RCC 7860 (cell line): ENCODE measurements at places on chromosomes 3 and 15.
A peak's percentile ranks its signal among the peaks of the same experiment; 100 is the strongest.

GRCh38 chr3:146575636-146576035, 29.5 kb downstream of the PLSCR5 start:
- DNase-seq: no peak

- no peak for DNase-seq
Measured at GRCh38 chr15:92968926-92969651, 69.0 kb downstream of the CHD2 start.

DNA sequence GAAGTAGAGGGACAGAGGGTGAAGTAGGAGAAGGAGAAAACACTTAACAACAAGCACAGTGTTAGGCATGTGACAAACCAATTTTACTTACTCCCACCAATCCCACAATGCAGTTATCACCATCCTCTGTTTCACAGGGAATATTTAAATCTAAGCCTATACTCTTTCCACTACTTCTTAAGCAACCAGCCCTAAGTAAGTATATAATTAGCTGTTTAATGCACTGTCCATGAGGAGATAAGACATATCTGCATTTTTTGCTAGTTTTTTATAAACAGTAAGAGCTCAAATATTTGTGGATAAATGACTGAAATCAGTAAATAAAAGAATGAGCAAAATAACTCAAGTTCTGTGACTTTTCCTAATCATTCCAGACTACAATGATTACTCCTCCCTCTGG, 62.7 kb downstream of the GSK3B start:
- no peak for DNase-seq

DNA sequence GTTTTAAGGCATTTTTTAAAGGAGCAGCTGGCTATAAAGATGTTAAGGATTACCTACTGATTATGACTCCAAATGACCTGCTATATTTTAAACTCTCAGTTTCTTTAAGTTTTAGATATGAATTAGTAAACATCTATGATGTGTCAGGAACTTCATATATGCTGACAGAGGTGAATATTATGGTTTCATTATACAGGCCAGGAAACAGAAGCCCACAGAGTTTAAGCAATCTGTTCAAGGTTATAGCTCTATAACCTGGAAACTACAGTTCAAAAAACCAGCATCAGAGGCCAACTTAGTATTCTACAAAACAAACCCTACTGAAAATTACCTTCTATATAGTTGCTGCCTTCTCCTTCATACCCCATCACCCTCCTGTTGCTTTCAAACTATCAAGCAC, 17.4 kb downstream of the PLSCR4 start:
- no peak for DNase-seq

DNA sequence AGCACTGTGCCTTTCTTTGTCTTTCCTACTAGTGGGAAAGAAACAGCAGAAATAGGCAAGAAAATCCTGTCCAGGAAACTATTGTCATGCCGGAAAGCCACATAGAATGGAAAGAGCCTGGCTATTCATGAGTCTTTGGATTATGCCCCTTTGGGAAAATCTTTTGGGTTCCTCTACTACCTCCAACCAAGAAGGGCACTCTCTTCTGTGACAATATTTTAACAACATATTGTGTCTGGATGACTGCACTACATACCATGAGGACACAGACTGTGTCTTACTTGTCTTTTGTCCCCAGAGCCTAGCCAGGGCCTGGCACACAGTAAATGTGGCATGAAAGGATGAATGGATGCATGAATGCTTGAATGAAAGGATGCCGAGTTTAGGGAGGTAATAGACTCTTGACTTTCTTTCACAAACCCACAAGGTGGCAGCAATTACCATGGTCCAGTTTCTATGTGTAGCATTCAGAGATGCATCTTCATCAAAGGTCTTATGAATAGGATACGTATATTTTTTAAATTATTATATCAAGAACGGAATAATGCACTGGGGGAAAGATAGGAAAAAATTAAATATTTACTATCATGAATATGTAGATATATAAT, 30.3 kb downstream of the ARL14 start:
- peak; percentile 31 for DNase-seq
